Esophagus muscularis mucosa (tissue), 4 donors: ENCODE measurements at places on chromosomes 2 and 18. TPM values are rescaled to one million over a fixed set of nuclear protein-coding genes. Genes with fewer than 3 reads are reported as not detected.

ST8SIA3 gene
- not detected for total RNA-seq

KIAA2012 gene
- not detected for total RNA-seq

KCNK3 gene
- total RNA-seq: 13.0 TPM

GRCh38 chr2:112229348-112229747 is 25.5 kb downstream of the ZC3H8 start:
- no peaks in the 10 kb centered on the region for H3K27me3 ChIP-seq
- no peak for DNase-seq
- H3K4me1 ChIP-seq: no peaks in the 10 kb centered on the region
- no peak overlapping the region for H3K27ac ChIP-seq

- H3K4me3 ChIP-seq: no peak overlapping the region
- no peaks in the 10 kb centered on the region for H3K27me3 ChIP-seq
- H3K27ac ChIP-seq: no peak overlapping the region
- peaks cover 17% of the 10 kb centered on the region for H3K4me1 ChIP-seq
- no peak for DNase-seq
Measured at GRCh38 chr2:6915399-6915798, 1.8 kb upstream of the RNF144A start.

- DNase-seq: no peak
- H3K36me3 ChIP-seq: no peaks in the 10 kb centered on the region
- H3K27me3 ChIP-seq: no peaks in the 10 kb centered on the region
- H3K27ac ChIP-seq: no peak overlapping the region
- H3K4me1 ChIP-seq: no peaks in the 10 kb centered on the region
Measured at GRCh38 chr18:66440433-66440832, 163.5 kb downstream of the CDH19 start.

DNA sequence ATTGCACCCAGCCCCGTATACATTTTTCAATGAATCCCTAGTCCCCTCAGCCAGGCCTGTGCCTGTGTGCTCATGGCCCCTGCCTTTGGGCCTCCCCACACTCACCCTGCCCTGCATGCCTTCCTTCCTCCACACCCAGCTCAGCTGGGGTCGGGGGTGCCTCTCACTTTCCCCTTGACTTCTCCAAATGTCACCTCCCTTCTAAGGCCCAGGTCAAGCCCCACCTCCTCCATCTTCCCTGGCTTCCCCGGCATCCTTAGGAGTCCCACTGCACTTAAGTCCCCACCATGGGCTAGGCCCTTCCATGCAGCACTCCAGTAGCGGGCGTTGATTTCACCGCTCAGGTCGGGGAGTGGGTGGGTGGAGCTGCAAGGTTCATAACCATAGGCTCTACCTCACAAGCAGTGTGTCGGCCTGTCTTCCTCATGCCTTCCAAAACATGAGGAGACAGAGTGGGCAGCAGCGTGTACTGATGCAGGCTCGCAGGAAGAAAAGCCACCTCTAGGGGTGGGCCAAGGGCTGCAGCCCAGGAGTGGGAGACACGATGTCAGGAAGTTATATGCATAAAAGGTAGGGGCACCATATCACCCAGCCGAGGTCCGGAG is 47.7 kb downstream of the DNMT3A start:
- DNase-seq: no peak
- peaks cover 75% of the 10 kb centered on the region for H3K4me1 ChIP-seq
- H3K36me3 ChIP-seq: no peaks in the 10 kb centered on the region
- H3K27me3 ChIP-seq: no peaks in the 10 kb centered on the region
- no peak overlapping the region for H3K4me3 ChIP-seq

DNA sequence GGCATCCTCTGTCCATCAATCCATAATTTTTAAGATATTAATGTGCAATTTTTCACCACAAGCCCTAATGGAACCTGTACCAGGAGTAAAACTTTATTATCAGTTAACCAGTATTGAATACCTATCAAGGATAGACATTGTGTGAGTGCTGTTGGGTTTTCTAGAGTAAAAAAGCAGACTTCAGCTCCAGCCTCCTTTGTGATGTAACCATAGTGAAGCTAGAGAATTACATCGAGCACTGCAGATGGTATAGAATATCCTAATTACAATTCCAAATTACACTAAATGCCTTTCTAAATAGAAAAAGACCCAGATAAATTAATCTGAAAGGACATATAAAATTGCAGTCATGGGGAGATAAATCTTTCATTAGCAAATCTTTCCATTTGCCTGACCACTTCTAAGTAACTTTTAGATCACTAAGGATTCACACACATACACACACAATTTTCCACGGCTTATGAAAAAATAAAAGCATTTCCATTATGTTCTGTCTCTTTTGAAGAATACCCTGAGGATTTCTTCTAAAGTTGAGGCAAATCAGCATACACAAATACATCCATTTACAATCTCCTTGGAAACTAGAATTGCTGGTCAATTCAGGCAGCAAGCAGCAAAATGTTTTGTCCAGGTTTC is 117.1 kb upstream of the TANK start:
- no peak overlapping the region for H3K4me3 ChIP-seq
- H3K27me3 ChIP-seq: no peaks in the 10 kb centered on the region
- no peaks in the 10 kb centered on the region for H3K36me3 ChIP-seq
- peaks cover 22% of the 10 kb centered on the region for H3K4me1 ChIP-seq
- no peak for DNase-seq

DNA sequence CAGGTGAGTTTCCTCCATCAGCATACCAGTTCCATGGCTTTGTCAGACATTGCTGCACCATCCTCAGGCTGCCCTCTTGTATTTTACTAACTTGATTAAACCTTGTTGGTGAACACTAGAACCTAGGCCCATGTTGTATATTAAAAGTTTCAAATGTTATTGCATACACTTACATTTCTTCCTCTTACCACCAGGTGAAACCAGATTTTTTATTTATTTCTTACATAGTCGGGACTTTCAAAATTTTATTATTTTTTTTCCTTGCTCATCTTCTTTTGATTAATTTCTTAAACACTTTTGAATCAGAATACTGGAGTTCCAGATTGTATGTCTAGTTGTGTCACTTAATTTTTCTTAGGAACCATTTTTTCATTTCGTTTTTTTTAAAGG is 5.9 kb downstream of the CERS6 start:
- no peak overlapping the region for H3K4me3 ChIP-seq
- no peaks in the 10 kb centered on the region for H3K27me3 ChIP-seq
- H3K4me1 ChIP-seq: peaks cover 38% of the 10 kb centered on the region
- no peak for DNase-seq
- no peaks in the 10 kb centered on the region for H3K36me3 ChIP-seq
- H3K27ac ChIP-seq: no peak overlapping the region

GRCh38 chr2:151664520-151664919 is 69.8 kb downstream of the NEB start:
- DNase-seq: no peak
- H3K4me1 ChIP-seq: no peaks in the 10 kb centered on the region
- H3K27me3 ChIP-seq: no peaks in the 10 kb centered on the region
- no peak overlapping the region for H3K27ac ChIP-seq
- no peaks in the 10 kb centered on the region for H3K36me3 ChIP-seq

- DNase-seq: peak; percentile 74
- no peak overlapping the region for H3K27ac ChIP-seq
- no peak overlapping the region for H3K4me3 ChIP-seq
Measured at GRCh38 chr2:5915881-5916310, 223.7 kb downstream of the SOX11 start.
